Karpas-422 (cell line): ENCODE measurements at places on chromosomes 2 and 18. TPM values are rescaled to one million over a fixed set of nuclear protein-coding genes. Genes with fewer than 3 reads are reported as not detected.

GRCh38 chr18:67302043-67302442 lies 214.5 kb downstream of the DSEL start:
- H3K27me3 ChIP-seq, result no peaks in the 10 kb centered on the region
- H3K4me3 ChIP-seq, result no peak overlapping the region
- H3K4me1 ChIP-seq, result no peaks in the 10 kb centered on the region
- DNase-seq, result no peak

GPR155 gene
- total RNA-seq, result 0.69 and 1.0 TPM in 2 replicates

DNA sequence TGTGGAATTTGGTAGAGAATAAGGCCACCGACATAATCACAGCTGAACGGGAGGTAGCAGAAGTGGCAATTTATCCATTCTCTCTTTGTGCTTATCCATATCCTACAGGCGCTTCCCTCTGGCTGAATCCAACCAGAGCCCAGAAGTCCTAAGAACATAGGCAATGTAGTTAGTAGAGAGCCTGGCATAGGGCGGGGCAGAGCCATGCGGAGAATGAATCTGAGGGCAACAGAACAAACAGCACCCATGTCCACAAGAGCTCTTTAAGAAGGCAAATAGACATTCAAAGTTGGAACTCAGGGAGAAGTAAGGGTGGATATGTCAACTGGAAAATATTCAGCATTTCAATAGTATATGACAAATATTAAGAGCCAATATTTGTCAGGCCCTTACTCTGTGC lies 305.9 kb upstream of the VWC2L start:
- H3K4me3 ChIP-seq, result no peak overlapping the region
- H3K36me3 ChIP-seq, result no peaks in the 10 kb centered on the region
- H3K27ac ChIP-seq, result no peak overlapping the region
- H3K27me3 ChIP-seq, result no peaks in the 10 kb centered on the region

GRB14 gene
- not detected in 2 replicates for total RNA-seq

PDCL3 gene
- 9.8 and 16.2 TPM in 2 replicates for total RNA-seq

DNA sequence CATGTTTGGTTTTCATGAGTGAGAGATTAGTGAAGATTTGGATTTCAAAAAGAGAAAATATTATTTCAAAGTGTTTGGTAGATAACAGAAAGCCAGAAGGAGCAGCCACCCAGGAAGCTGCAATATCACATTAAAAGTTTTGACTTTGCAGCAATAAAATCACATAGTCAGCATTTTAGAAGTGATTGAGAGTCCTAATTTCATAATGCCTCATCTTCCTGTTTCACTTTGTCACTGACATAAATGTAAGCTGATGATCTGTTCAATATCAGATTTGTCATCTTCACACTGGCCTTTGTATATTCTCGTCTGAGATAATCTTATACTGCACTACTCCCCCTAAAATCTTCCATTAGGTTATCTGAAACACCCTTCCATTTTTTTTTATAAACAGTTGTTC lies 690.5 kb downstream of the ADCYAP1 start:
- no peak overlapping the region for H3K27ac ChIP-seq
- DNase-seq, result no peak
- no peak overlapping the region for H3K4me3 ChIP-seq
- H3K4me1 ChIP-seq, result no peaks in the 10 kb centered on the region

- H3K4me3 ChIP-seq, result no peak overlapping the region
- no peaks in the 10 kb centered on the region for H3K4me1 ChIP-seq
- no peak overlapping the region for H3K27ac ChIP-seq
- no peaks in the 10 kb centered on the region for H3K27me3 ChIP-seq
- H3K36me3 ChIP-seq, result no peaks in the 10 kb centered on the region
These were observed 62.0 kb upstream of the LGALSL start for GRCh38 chr2:64391940-64392339.

MOGAT1 gene
- not detected in 2 replicates for total RNA-seq

GRCh38 chr2:183195998-183196409 lies 71.8 kb downstream of the NUP35 start:
- H3K27me3 ChIP-seq, result no peaks in the 10 kb centered on the region
- no peak overlapping the region for H3K4me3 ChIP-seq
- DNase-seq, result no peak
